HT-29 (cell line): ENCODE measurements at places on chromosomes 1 and 21. TPM values are rescaled to one million over a fixed set of nuclear protein-coding genes. Genes with fewer than 3 reads are reported as not detected.
A peak's percentile ranks its signal among the peaks of the same experiment; 100 is the strongest.

PAQR7 gene
- total RNA-seq = 4.0 and 5.7 TPM in 2 replicates

- DNase-seq = peak; percentile 24
Observed at GRCh38 chr1:212613440-212614335, 5.1 kb downstream of the ATF3 start.

GRCh38 chr1:232952514-232953499 lies 2.4 kb downstream of the NTPCR start:
- DNase-seq = peak; percentile 70

ELAVL4 gene
- not detected in 2 replicates for total RNA-seq

- no peak for DNase-seq
Observed at GRCh38 chr1:1227386-1227785, 4.4 kb downstream of the SDF4 start.

DNA sequence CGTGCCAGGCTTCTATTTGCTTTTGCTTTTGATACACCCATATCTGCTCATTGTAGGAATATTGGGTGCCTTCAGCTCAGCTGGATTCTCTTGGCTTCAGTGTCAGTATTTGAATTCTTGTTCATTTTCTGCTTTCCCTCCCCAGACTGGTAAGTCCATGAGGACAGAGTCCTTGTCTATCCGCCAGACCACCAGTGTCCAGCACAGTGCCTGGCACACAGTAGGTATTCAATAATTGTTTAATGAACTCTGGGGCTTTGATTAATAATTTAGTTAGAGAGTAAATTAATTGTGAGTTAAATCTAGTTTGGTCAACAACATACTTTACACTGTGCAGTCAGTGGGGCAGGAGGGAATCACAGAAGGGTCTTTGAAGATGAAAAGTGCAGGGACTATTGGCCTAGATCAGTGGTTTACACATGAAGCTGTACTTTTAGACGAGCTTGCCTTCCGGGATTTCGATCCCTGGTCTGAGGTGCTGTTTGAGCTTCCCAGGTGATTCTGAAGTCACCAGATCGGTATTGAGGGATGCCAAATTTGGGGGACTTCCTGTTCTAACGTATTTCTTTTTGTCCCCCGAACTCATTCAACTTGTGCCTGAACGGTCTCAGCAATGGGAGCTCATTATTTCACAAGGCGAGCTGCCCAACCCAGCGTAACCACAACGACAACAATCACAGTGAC lies 119.1 kb upstream of the JUN start:
- no peak for DNase-seq

LDLRAD2 gene
- 0.16 and 0.56 TPM in 2 replicates for total RNA-seq

- no peak for DNase-seq
Observed at GRCh38 chr1:164846731-164847691, 288.0 kb downstream of the PBX1 start.

DNA sequence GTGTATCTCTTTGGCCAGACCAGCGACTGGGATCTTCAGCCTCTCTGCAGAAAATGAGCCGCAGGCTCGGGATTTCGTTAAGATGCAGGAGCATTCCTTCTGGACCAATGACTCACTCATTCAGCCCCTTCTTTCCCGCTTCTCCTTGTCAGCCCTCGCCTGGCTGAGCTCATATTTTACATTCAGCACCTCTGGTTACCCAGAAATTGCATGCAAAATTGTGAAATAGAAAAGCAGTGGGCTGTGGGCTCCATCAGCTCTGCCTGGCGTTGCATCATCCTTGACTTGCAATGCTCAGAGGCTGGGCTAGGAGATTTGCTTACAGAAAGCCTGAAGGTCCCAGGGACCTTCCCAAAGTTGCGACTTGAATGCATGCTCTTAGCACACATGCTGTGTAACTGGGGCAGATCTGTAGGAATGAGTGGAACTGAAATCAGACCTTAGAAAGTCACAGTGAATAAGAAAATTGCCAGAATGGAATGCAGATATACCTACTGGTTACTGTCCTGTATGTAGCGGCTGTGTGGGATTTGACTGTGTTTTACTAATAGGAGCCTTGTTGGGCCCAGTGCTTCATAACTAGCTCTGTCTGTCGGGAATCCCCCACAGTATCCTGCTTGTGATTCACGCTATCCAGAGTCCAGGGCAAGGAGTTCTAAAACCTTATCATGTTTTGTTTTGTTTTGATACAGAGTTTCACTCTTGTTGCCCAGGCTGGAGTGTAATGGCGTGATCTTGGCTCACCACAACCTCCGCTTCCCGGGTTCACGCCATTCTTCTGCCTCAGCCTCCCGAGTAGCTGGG lies 444.8 kb downstream of the KIF26B start:
- DNase-seq = no peak

- DNase-seq = no peak
Observed at GRCh38 chr1:117142200-117142599, 20.7 kb upstream of the TRIM45 start.

- DNase-seq = peak; percentile 34
Observed at GRCh38 chr1:219159946-219160645, 13.6 kb upstream of the LYPLAL1 start.

DNA sequence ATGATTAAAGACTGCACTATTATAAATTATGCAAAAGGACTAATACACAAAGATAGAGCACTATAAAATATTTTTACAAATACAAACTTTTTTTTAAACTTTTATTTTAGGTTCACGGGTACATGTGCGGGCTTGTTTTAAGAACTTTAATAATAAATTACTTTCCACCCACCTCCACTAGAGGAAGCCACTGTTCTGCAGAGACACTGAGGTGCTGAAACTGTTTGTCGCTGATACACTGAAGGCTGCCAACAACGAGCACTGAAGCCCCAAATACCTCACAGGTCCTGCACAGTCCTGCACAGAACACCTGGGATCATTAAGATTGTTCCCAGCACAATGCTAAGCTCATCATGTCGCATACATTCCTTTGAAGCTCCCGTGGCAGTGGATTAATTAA lies 19.9 kb downstream of the COA6 start:
- no peak for DNase-seq

DNA sequence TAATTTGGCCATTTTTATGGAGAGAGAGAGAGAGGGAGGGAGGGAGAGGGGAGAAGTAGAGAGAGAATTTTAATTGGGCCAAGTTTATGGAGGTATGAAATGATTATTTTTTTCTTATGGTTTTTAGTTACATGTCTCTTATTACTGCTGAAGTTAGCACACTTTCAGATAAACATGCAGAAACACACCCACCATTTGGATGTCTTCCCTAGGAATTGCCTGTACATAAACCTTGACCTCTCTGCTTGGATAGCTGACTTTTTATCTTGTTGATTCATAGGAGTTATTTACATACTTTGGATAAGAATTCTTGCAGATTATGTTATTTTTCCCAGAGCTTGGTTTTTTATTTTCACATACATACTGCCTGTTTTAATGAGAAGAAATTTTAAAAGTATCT lies 310.2 kb upstream of the ADAMTS5 start:
- DNase-seq = no peak

RAP1GAP gene
- total RNA-seq = 56.9 and 69.0 TPM in 2 replicates

CCDC185 gene
- not detected in 2 replicates for total RNA-seq

CFAP57 gene
- total RNA-seq = 0.38 and 0.99 TPM in 2 replicates

SYPL2 gene
- not detected in 2 replicates for total RNA-seq

GRCh38 chr1:53589043-53589887 lies 130.1 kb downstream of the DMRTB1 start:
- DNase-seq = no peak

DNA sequence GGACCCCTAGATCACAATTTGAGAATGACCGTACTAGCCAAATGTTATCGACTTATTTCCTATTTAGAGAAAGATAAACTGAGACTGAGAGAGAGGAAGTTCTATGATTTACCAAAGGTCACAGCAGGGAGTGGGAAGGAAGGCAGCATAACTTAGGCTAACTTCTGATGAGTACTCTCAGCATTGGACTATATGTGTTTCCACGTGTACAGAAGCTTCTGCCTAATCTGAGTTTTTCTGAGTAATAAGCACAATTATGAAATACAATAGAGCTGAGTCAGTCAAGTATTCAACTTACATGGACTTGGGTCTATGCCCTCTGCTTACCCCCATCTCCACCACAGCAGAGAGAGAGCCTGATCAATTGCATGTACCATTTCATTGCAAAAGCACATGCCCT lies 88.1 kb upstream of the HIVEP3 start:
- no peak for DNase-seq

S100A7 gene
- total RNA-seq = not detected in 2 replicates
